ENCODE measurements at places on chromosomes 12 and 14.

DNA sequence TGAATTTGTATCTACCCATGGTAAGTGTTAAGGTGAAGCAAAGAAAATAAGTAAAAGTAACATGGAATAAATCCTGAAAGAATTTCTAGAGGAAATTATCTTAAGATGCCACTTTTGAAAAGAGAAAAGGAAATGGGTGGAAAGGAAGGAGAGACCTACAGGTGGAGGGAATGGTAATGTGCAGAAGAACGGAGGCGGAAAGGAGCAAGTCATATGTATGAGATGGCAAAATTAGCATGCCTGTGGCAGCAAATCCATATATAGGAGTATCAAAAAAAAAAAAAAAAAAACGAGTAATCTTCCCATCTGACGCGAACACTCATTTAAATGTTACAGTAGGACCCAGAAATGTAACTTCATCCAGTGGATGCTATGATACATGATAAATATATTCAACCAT, 23.0 kb downstream of the OSBPL8 start:
- DNase-seq, result no peak

DNA sequence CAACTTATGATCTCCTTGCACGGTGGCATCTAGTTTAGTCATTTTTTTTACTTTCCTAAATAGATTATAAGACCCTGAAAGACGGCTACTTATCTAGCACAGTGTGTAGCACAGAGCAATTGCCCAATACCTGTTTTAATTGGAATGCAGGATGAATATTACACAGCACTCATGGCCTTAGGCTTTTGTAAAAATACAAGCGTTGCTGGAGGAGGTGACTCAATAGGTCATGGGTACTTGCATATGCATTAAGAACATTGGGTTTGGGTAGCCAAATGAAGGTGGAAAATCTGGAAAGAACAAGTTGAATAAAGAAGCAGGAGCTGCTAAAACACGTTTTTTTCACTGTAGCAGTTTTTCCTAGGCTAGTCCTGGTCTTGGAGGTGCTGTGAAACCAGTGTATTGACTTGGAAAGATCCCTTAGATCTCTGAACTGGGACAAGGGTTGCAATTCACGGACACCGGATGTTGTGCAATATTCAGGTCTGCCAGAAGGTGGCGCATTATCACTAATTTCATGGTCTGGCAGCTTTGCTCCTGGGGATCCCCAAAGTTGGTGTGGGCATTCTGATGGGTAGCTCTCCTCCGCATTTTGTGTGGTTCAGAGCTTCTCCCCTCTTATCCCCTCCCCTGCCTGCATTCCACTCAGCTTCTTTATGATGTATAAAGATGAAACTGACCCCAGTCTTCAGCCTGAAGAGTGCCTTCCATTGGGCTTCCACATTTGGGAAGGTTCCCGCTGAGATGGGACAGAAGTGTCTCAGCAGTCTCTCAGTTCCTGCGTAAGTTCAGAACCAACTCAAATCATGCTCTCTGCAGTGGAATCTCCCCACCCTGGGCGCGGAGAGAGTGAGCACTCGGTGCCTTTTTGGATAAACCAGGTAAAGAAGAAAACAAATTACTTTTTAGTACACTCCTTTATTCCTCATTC, 278.3 kb downstream of the NRXN3 start:
- peak; percentile 33 for DNase-seq

- no peak for DNase-seq
Measured at GRCh38 chr12:108576660-108577234, 14.4 kb downstream of the ISCU start.

- no peak for DNase-seq
Measured at GRCh38 chr12:87529413-87529812, 499.8 kb downstream of the C12orf50 start.

- no peak for DNase-seq
Measured at GRCh38 chr14:95463171-95463901, 53.1 kb downstream of the SYNE3 start.

DNA sequence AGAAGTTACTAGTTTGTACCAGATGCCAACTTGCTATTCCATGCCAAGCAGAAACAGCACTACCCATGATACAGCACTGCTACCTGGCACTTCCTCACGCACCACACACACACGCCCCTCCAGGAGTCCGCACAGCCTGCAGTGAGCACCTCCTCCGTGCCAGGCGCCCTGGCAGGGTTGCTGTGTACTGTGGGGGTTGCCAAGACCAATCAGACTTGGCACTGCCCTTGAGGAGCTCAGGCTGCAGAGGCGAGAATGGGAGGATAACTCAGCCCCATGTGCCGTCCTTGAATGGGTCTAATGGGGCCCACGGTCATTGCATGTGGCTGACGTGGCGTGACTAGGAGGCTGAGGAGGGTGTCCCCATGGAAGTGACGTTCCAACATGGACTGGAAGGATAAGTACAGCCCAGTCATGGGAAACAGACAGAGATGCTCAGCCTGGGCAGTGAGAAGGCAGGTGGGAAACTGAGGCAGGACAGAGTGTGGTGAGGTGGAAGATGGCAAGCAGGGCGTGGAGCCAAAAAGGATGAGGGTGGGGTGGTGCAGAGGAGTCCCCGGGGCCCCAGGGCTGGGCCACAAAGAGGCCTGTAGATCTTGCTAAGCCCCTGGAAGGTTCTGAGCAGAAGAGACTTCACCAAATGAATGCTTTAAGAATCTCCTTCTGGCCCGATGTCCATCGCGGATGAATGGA, 65.3 kb upstream of the C14orf180 start:
- no peak for DNase-seq

DNA sequence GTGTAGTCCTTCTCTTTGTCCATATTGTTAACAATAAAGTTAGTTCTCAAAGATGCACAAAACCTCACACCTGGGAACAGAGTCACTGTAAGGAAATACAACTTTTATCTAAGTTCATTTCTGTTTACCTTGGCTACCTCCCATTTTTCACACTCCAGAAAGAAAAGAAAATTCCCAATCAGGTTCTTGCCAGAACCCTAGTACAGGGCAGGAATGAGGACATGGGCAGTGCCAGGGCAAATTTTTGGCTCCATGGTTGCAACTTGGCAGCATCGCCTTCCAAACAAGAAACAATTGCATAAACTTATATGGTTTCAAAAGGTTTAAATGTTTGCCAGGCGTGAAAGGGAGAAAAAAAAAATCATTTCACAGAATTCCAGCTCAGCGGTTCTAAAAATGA, 296.3 kb upstream of the PRKD1 start:
- no peak for DNase-seq

GRCh38 chr14:36671149-36671548, 9.5 kb downstream of the PAX9 start:
- no peak for DNase-seq

DNA sequence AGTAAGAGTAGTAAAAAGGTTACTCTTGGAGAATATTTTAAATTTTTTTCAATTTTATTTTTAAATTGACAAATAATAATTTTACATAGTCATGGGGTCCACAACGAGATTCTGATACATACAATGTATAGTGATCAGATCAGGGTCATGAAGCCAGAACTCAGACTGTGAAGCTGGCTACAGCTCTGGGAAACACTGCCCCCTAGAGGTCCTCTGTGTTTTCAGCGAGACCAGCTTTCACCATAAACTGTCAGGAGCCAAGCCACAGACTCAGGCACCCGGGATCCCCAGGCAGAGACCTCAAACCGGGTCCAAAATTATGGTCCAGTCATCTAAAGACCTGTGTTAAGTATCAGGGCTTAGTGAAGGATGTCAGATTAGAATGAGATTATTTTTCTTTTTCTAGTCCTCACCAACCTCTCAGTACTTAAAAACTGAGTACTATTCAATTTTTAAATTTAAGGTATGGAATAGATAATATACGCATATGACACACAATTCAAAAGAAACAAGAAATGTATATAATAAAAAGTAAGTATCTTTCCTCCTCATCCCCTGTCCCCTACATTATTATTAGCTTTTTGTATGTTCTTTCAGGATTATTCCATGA, 397.1 kb downstream of the MDGA2 start:
- no peak for DNase-seq

GRCh38 chr12:113700943-113701342, 229.3 kb upstream of the LHX5 start:
- DNase-seq, result no peak

- DNase-seq, result no peak
Measured at GRCh38 chr12:6120796-6121473, 3.5 kb downstream of the VWF start.

GRCh38 chr14:74804219-74804825, 41.2 kb downstream of the YLPM1 start:
- no peak for DNase-seq

DNA sequence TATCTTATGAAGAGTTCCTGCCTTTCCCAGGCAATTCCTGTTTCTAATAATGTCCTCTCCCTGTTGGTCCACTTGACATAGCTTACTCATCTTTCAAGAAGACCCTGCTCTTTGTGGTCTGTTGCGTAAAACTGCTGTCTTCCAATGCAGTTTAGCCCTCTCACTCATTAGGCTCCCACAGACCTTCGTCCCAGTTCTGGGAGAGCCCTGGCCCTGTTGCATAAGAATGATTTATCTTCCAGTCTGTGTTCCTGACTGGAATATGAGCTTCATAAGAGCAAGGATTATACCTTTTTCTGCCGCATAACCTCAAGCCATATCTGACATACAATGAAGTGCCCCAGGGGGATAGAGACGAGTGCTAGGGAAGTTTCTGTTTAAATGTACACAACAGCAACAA, 365.9 kb upstream of the NOVA1 start:
- DNase-seq, result no peak

GRCh38 chr12:131041216-131041967, 87.7 kb downstream of the ADGRD1 start:
- DNase-seq, result no peak

DNA sequence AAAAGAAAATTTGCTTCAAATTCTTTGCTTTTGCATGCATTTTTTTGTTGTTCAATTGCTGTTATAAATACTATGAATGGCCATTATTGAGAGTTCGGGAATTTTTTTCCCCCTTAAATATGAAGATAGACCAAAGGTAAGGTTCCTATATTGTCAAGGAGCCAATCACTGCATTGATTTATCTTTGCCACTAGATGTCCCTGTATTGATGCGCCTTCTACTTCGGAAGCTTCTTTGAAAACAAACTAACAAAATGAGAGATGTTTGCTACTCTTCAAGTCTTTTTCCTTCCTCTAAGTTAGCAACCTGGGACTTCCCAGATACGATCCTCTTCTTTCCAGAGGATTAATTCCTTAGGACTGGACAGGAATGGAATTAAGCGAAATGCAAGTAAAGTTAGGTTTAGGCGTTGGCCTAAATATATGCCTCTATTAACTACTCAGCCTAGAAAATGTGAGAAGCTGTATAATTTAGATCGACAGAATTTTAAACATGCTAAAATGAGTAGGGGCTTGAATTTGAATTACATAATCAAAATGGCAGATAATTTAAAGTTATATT, 318.1 kb downstream of the AEBP2 start:
- no peak for DNase-seq

- DNase-seq, result no peak
Measured at GRCh38 chr14:60294411-60295069, 45.5 kb downstream of the PPM1A start.

GRCh38 chr12:120822832-120823503, 81.2 kb downstream of the SPPL3 start:
- DNase-seq, result no peak

DNA sequence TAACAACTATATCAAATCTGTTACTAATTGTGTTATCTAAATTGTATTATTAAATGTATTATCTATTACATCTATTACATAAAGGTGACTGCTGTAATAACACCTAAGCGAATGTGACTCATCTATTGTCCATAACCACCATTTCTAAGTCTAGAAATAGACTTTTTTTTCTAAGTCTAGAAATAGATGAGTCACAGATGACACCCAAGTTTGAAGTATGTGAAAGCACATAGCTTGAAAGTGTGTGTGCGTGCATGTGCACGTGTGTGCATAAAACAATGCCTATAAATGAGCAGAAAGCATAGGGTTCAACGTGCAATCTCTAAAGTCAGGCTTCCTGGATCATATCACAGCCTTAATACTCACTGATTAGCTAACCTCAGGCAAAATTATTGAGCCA, 451.3 kb upstream of the USP15 start:
- DNase-seq, result no peak

- no peak for DNase-seq
Measured at GRCh38 chr12:65885312-65885711, 61.0 kb downstream of the HMGA2 start.

DNA sequence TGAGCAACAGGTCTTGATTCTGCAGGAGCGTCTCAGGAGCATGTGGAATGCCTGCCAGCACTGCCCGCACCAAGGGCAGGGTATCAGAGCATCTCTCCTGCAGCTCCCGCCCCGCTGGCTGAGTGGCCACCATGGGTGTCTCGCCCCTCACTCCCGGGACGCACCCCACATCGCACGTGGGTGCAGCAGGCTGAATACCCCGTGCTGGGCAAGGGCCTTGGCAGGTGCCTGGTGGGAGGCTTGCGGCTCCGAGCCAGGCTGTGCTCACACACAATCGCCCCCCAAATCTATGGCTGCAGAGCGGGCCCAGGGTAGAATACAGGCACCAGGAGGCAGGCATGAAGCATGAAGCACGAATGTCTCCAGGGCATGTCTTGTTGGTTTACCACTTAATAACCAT, 103.9 kb upstream of the TMEM132D start:
- DNase-seq, result no peak

DNA sequence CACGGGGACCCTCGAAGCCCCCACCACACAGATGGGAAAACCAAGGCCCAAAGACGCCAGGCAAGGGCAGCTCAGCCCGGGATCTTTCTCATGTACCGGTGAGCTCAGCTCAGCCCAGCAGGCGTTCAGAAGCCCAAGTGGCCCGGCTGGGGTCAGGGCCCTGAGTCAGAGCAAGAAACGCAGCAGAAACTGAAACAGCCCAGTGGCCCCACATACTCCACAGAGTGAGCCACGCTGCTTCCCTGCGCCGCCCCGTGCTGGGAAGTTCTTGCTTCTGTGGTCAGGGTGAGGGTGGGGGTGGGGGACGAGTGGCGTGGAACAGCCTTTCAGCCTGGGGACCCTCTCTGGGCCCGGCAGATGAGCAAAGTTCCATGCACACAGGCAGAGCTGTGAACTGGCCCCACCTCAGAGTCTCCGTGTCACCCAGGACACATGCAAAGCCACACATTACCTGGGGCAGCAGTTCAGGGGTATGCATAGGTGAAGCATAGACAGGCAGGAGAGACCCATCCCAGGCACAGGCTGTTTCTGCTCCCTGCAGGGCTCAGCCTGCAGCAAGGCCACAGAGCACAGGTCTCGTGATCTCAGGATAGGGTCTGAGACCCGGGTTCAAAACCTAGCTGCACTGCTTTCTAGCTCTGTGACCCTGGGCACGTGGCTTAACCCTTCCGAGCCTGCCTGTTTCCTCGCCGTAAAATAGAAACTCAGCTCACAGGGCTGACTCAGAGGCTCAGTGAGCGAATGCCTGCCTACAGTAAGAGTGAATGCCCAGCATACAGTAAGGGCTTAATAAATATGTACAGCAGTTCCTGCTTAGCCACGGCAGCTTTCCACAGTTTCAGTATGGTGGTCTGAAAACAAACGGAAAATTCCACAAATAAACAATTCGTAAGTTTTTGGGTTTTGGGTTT, 21.6 kb downstream of the NCOR2 start:
- DNase-seq, result no peak

GRCh38 chr12:86712425-86712843, 456.2 kb upstream of the MGAT4C start:
- no peak for DNase-seq

GRCh38 chr14:61472011-61472672, 150.8 kb downstream of the PRKCH start:
- no peak for DNase-seq
